ENCODE measurements at places on chromosomes 5 and 9.

DNA sequence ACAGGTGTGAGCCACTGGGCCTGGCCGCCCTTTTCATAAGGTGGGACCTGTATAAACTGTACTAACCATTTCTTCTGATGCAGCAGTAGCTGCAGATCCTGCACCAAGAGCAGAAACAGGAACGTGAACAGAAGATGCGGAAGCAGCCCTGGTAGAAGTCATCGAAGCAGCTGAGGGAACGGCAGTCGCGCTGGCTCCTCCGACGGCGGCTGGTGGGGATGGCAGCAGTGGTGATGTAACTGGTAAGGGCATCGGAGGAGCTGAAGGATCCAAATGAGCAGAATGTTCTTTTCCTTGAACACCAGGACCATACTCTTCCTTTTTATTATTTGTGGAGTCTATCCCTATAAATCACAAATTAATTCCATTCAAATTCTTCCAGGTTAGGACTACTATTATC, 32.1 kb downstream of the POC5 start:
- DNase-seq = no peak

DNA sequence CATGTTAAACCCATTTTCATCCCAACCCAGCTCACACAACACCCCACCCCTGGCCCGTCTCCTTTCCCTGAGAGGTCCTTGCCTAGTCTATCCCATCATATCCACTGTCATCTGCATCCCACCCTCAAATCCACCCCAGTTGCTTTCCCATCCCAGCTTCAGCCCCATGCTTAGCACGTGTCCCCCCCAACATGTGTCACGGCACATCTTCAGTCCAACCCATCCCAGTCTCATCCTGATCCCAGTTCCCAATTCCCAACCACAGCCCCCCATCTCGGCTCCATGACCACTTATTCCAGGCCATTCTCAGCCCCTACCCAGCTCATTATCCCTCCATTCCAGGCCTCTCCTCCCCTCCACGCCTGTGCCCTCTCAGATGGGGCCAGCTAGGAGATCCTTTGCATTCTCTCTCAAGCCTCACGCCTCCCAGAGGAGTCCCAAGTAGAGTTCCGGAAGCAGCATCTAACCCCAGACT, 605 bp upstream of the DBN1 start:
- no peak for DNase-seq

DNA sequence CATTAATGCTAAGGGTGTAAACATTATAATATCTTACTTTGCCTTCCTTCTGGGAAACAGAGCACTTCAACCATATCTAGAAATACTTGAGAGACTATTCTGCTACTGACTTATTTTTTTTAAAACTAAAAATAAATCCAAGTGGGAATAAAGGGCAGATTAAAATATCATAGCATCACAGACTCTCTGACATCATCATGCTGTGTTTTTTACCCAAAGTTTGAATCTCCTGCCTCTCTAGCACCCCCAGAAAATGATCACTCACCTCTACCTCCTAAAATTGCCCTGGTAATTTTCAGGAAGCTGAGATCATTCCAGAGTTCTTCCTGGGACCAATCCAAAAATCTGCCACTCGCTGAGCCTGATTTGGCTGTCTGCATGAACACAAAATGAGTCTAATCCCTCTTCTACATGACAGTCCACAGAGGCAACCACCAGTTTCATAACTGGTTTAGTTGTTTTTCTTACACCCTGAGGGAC, 813.8 kb upstream of the DMAC1 start:
- no peak for DNase-seq

- DNase-seq = no peak
Observed at GRCh38 chr5:819078-819477, 31.7 kb downstream of the ZDHHC11 start.

- no peak for DNase-seq
Observed at GRCh38 chr5:113755516-113755915, 242.0 kb downstream of the YTHDC2 start.

GRCh38 chr9:128643519-128644300, 12.9 kb downstream of the DYNC2I2 start:
- no peak for DNase-seq

DNA sequence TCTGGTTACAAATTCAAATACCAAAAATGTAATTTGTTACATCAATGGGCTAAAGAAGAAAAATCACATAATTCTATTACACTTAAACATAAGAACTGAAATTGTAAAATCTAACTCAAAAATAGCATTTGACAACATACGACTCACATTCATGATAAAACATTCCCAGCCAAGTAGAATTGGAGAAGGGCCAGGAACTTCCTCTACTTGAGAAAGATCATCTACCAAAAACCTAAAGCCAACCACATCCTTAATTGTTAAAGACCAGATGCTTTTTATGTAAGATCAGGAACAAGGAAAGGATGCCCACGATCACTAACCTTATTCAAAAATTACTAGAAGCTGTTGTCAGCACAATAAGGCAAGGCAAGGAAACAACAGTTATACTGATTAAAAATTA, 1819.8 kb upstream of the C9orf72 start:
- no peak for DNase-seq

- DNase-seq = no peak
Observed at GRCh38 chr5:119168401-119168800, 97.5 kb downstream of the DMXL1 start.

- no peak for DNase-seq
Observed at GRCh38 chr5:132204371-132205135, 23.1 kb downstream of the P4HA2 start.

GRCh38 chr9:16385590-16385989, 484.9 kb downstream of the BNC2 start:
- DNase-seq = peak; percentile 17

- DNase-seq = no peak
Observed at GRCh38 chr9:96169484-96169883, 132.5 kb downstream of the HSD17B3 start.

- DNase-seq = no peak
Observed at GRCh38 chr5:94442991-94443390, 175.4 kb downstream of the KIAA0825 start.

GRCh38 chr9:128442150-128442549, 13.7 kb upstream of the ODF2 start:
- no peak for DNase-seq

GRCh38 chr9:128087262-128087661, 19.2 kb downstream of the SLC25A25 start:
- DNase-seq = no peak

GRCh38 chr5:66742083-66742895, 146.1 kb downstream of the MAST4 start:
- DNase-seq = peak; percentile 36

GRCh38 chr5:65535529-65535987, 27.4 kb downstream of the CENPK start:
- no peak for DNase-seq

DNA sequence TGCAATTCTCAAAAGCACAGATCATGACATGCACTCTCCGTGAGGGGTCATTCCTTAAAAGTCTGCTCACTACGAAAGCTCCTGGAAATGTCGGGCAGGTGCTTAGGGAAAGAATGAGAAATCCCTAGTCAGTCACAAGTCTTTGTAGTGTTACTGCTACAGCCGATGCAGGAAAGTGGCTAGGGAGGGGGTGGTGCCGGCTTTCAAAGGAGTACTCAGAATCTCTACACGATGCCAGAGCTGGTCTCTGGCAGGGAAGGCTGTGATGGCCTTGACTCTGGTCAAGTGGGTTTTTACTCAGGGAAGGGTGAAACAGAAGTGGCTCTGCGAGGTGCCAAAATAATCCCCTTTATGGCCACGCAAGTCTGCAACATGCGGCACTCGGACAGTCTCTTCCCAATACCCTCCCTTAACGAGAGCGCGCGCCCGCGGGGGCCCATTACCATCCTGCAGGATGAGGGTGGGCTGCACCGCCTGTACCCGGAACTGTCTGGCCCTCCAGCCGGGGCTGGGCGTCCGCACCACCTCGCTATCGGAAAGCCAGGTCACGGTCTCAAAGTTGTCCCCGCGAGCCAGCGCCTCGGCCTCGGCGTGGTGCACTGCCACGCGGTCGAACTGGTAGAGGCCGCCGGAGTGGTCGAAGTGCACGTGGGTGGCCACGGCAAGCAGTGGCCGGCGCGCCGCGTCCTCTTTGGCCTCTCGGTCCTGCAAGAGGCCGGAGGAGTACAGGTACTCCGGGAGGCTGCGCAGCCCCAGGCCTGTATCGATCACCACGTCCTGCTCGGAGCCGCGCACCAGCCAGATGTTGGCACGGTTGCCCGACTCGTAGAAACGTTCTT, 956 bp downstream of the MBLAC2 start:
- DNase-seq = peak; percentile 28

DNA sequence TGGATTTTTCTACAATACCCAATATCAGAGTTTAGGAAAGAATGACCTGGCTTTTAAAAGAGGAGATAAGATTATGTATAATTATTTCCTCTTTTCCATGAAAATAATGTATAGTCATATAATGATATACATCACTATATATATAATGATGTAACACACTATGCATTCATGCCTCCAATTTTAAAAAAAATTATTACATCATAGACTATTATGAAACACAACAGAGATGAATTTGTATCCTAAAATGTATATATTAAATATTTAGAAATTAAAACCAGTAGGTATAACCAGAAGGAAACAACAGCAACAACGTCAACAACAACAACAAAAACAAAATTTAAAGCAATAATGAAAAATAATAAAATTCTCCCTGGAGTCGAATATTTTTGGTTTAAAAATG, 1856.5 kb upstream of the CDH6 start:
- no peak for DNase-seq

Data from ACHN (cell line).